Astrocyte of the hippocampus (primary cell): ENCODE measurements at places on chromosomes 6 and 20.

GRCh38 chr20:33554914-33555420 is 65.1 kb downstream of the CBFA2T2 start:
- peak; percentile 92 for DNase-seq

- DNase-seq: no peak
Measured at GRCh38 chr6:170083236-170084051, 207.4 kb downstream of the DLL1 start.

GRCh38 chr6:15252195-15252594 is 6.3 kb downstream of the JARID2 start:
- no peak for DNase-seq

DNA sequence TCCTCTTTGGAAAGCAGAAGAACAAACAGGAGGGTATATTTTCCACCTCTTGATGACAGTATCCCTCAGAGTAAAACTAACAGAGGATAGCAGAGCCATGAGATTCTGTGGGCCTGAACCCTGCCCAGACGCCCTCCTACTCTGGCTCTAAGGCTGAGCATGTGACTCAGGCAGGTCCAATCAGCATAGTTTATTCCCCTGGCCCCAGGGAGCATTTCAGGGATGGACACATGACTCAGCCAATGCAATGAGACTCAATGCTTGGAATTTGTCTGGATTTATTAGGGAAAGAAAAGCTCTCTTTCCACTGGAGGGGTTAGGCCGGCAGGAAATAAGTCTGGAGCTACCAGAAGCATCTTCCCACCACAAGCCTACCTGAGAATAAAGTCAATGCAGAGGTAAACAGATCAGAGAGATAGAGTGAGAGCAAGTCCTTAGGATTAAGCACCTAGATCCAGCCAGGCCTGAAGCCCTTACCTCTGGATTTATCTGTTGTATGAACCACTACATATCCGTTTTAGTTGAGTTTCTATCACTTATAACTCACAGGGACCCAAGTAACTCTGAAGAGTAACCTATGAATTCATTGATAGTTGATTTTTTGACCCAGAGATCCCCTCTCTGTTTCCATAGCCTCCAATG is 68.2 kb upstream of the EYA2 start:
- no peak for DNase-seq

- DNase-seq: no peak
Measured at GRCh38 chr6:15661853-15662325, 939 bp downstream of the DTNBP1 start.

DNA sequence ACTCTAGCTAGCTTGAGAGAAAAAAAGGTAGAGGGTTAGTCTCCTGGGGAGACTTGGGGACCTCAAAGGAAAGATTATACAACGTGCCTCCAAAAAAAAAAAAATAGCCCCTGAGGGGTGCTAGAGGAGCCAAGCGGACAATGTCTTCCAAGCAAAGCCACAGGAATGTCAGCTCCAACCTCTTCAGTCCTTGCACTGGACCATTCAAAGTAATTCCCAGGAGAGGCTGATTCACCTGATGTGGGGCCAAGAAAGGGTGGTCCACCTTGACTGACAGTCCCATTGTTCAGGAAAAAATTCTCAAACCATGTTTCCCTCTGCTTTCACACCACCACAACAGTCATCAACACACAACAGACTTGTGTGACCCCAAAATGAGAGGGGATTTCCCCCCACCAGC is 30.7 kb downstream of the ASIP start:
- DNase-seq: peak; percentile 92

DNA sequence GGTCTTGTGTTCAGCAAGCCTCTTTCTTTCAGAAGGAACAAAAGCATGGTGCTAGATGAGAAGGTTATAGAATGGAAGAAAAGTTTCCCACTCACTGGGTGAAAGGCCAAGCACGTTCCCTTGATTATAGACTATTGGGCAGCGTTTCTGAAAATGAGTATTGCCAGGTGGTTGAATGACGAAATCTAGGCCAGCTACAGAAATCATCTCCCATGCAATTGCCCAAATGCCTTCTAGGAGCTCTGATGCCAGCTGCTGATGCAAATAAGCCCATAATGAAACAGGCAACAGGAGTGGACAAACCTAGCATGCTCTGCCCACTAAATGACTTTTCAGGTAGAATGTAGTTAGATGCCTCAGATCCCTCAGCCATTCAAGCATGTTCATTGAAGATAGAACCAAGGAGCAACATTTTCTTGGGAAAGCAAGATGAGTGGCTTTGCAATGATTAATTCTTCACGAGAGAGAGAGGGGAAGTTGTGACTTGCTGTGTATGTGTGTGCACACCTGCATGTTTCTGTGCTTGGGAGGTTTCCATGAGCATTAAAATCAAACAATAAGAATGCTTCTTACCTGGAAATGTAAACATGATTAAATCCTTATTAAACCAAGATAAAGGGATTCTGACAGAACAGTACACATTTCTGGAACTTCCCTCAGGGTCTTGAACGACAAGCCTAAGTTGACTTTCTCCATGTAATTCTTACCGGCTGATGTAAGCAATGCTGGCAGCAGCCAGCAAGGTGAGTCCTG is 43.6 kb downstream of the ADTRP start:
- DNase-seq: no peak

GRCh38 chr20:45470262-45470931 is 844 bp downstream of the WFDC2 start:
- peak; percentile 42 for DNase-seq

DNA sequence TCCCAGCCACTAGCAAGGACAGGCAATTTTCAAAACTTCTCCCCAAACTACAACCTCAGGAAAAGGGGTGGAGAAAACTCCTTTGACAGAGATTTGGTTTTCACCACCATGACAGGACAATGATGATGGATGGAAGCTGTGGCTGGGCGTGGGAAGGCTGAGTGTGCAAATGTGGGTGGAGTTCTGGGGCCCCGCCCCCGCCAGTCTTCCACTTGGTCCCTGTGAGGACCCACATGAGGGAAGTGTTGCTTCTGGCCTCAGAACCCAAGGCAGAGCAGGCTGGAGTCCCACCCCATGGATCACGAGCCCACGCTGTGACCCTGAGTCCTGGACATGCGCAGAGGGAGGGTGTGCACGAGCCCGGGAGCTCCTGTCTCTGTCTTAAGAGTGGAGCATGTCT is 21.5 kb upstream of the MRGBP start:
- DNase-seq: no peak

DNA sequence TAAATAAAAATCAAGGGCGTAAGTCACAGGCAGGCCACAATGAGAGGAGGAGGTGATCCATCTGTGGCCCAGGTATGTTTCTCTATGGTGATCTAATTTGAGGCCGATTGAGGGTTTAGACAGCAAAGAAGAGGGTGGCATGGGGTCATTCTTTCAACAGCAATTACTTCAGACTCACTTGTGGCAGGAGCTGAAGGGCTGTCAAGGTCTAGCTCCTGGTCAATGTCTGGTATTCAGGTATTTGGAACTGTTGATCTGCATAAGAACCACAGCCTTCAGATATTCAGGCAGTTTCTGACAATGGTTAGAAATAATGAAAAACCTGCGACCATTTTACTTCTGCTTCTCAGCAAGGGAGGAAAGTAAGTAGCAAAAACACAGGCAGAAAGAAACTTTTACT is 259.6 kb downstream of the FOXC1 start:
- DNase-seq: no peak

GRCh38 chr20:58897488-58897887 is 45.0 kb downstream of the GNAS start:
- no peak for DNase-seq

- DNase-seq: no peak
Measured at GRCh38 chr6:12535586-12536314, 180.8 kb upstream of the PHACTR1 start.

- DNase-seq: no peak
Measured at GRCh38 chr6:33091957-33092356, 16.2 kb downstream of the HLA-DPB1 start.
